ENCODE measurements at places on chromosomes 7 and 10.
A peak's percentile ranks its signal among the peaks of the same experiment; 100 is the strongest.

GRCh38 chr10:129323879-129324278, 143.2 kb upstream of the MGMT start:
- no peak for DNase-seq

DNA sequence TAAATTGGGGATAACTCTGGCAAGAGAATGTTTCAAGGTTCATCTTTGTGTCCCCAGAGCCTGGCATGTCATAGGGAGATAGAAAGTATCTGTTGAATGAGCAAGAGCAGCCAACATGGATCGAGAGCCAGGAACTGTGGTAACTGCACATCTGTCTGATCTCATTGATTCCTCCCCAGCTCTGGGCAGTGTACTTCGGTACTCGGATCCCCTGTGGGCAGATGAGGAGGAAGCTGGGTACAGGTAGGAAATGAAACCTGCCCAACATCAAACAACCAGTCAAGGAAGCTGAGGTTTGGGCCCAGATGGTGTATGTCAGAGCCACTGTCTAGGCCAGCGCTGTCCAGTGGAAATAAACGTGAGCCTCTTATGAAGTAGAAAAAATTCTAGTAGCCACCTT, 76.4 kb downstream of the GRK5 start:
- no peak for DNase-seq

DNA sequence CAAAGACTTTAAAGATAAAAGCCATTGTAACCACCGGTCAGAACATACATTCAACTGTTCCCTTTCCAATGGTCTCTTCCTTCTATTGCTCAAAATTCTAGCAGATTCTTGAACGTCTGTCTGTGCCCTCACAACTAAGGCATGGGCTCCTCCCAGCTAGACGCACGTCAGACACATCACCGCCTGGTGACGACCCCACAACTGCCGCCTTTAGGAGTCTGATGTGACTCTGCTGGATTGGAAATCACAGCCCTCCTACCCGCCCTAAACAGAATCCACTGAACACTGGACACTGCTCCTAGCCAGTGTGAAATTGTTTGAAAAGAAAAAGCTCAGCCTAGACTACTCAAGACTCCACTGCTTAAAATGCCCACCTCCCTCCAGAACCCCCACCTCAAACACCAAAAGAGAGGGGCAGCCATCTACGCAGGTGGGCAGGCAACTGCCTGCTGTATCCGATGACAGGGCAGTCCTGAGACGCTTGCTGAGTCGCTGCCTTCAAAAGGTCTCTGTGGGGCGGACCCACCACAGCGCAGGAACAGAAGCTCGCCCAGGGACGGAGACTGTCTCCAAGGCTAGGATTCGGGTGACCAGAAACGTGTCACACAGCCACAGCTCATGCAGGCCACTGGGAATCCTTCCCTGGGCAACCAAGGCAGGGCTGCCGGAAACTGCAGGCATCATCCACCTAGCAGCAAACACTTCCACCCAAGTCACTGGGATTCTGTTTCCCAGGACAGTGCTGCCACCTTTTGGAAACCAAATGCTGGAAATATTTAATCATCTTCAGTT, 34.7 kb downstream of the GSDME start:
- no peak for DNase-seq

DNA sequence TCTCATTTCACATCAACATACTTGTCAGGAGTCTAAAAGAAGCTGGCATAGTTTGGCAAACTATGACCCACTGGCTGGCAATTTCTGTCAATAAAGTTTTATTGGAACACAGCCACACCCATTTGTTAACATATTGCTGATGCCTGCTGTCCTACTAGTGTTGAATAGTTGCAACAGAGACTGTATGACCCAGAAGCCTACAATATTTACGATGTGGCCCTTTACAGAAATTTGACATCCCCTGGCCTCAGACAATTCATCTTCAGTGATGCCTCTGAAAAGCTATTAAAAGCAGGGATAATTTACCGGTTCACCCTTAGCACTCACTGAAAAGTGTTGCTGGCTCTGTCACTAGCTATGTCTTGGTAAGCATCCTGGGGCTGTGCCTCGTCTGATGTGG, 155.2 kb downstream of the ARID5B start:
- DNase-seq = no peak

GRCh38 chr7:154409703-154410311, 357.6 kb downstream of the DPP6 start:
- no peak for DNase-seq

DNA sequence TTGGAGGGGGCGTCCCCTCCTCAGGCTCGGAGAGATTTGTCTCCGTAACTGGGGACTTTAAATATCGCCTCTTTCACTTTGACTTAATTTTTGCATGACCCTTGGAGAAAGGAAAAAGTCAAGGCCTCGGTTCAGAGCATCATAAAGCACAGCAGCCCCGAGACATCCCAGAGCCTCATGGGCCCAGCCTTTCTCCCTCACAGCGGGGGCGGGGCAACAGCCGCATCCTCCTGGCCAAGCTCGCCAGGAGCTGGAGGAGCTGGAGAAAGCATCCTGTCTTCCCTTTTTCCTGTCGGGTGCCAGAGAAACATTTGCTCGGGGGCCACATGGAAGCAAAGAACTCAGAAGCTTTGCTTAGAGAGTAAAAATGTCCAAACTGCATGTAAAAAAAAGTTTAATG, 43.6 kb upstream of the DPYSL4 start:
- DNase-seq = no peak

GRCh38 chr10:82429302-82429701, 554.3 kb downstream of the NRG3 start:
- DNase-seq = no peak

GRCh38 chr10:123675811-123676210, 9.7 kb downstream of the GPR26 start:
- DNase-seq = no peak

GRCh38 chr10:110151971-110152370, 55.4 kb upstream of the MXI1 start:
- no peak for DNase-seq

DNA sequence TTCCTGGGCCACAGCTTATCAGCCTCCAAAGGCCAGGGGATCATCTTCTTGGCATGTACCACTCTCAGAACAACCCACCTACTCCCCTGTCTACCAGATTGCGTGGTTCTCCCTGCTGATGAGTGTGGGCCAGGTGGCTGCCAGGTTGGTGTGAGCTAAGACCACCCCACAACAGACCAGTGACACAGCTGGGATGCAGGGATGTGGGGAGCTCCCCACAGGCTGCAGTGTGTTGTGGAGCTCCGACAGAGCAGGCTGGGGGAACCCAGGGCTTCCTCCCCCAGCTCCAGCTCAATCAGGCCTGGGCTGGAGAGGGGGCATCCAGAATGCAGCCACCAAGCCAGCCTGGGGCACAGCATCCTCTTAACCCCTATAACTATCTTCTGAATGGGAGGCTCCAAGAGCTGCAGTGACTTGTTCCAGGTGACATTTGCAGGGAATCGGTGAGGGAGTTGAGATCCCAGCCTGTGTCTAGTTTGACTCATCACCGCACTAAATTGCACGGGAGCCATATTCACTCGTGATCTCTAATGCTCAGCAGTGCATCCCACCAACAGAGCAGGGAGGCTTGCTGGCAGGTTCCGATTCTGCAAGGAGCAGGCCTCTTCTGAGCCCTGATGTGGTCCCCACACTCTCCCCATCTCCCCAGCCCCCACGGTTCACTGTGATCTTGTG, 596 bp upstream of the GDF2 start:
- no peak for DNase-seq

GRCh38 chr10:52004342-52004949, 305.1 kb upstream of the CSTF2T start:
- peak; percentile 9 for DNase-seq

DNA sequence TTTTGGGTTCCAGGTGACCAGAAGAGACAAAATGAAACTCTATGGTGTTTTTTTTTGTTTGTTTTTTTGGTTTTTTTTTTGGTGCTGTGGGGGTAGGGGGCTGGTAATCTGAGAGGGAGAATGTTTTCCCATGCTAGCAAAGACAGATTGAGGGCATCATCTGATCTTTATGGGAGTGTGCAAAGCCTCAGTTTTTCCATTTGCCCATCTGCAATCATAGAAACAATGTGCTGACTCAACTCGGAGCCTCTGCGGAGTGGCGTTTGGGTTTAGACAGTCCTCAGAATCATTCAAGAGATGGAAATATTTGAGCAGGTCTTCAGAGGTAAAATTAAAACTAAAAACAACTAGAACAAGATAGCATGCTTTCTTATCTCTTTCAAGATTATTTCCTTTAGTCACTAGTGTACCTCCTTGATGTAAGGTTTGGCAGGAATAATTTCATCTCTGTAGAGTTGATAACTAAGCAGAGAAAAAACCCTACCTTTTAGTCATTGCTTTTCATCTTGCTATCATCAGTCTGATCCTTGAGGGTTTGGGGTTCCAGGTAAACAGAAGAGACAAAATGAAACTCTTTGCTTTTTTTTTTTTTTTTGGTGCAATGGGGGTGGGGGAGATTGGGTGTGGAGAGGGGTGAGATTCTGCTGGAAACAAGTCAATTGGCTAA, 18.0 kb downstream of the CNNM2 start:
- no peak for DNase-seq

Data from GM04503 (cell line).